ENCODE measurements at places on chromosomes 6 and 20.
A peak's percentile ranks its signal among the peaks of the same experiment; 100 is the strongest.

DNA sequence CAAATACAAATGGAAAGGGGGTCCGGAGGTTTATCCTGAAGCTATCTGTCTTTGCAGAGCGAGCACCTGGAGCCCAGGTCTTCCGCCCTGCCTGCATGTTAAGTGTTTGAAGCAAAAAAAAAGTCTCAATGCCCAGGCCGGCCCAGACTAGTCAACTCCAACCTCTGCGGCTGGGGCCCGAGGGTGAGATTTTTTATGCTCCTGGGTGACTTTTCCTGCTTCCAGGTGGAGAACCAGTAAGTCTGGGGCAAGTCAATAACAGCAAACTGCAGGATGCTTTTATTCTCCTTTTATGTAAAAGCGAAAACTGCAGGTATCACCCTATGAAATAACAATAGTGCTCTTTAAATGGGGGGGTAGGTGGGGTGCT lies 2.0 kb upstream of the ZBP1 start:
- no peak for DNase-seq

DNA sequence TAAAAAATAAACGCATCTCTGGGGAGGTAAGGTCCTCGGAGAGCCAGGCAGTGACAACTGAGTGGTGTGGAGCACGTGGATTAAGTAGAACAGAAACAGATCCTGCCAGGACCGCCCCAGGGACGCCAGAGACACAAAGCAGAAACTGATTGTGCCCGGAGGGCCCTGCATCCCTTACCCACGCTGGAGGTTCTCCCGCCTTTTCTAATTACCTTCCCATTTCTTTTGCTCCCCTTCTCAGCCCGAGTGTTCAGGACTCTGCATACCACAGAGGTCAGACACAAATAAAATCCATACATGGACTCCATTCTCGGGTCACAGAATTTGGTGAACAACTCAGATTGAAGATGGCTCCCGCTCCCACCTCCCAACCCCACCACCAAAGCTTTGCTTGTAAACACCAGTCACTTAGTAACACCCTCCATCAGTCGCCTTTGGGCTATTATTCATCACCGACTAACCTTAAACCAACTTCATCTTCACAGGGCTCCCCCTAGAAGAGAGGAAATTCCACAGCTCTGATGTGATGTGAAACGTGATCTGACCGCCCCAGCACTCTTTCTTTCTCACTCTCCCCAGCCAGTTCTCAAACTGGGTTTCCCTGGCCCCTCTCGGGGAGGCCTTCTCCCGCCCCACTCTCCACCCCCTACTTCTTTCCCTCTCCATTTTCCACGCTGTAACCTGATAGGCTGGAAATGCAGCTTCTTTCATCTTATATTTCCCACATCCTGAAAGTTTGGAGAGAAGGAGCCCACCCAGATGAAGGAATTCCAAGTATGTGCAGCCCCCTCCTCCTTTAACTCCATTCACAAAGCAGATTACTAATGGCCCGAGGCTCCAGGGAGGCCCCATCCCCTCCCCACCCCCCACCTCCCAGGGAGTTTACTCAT lies 32.5 kb upstream of the PIM1 start:
- peak; percentile 52 for DNase-seq

- no peak for DNase-seq
Observed at GRCh38 chr6:13953061-13953705, 28.4 kb downstream of the RNF182 start.

GRCh38 chr6:6610031-6610591 lies 21.6 kb downstream of the LY86 start:
- no peak for DNase-seq
